ENCODE measurements at places on chromosomes 11 and 22.

- DNase-seq, result no peak
Observed at GRCh38 chr11:22169833-22170232, 23.1 kb upstream of the ANO5 start.

- no peak for DNase-seq
Observed at GRCh38 chr22:25139062-25139461, 60.6 kb upstream of the CRYBB3 start.

DNA sequence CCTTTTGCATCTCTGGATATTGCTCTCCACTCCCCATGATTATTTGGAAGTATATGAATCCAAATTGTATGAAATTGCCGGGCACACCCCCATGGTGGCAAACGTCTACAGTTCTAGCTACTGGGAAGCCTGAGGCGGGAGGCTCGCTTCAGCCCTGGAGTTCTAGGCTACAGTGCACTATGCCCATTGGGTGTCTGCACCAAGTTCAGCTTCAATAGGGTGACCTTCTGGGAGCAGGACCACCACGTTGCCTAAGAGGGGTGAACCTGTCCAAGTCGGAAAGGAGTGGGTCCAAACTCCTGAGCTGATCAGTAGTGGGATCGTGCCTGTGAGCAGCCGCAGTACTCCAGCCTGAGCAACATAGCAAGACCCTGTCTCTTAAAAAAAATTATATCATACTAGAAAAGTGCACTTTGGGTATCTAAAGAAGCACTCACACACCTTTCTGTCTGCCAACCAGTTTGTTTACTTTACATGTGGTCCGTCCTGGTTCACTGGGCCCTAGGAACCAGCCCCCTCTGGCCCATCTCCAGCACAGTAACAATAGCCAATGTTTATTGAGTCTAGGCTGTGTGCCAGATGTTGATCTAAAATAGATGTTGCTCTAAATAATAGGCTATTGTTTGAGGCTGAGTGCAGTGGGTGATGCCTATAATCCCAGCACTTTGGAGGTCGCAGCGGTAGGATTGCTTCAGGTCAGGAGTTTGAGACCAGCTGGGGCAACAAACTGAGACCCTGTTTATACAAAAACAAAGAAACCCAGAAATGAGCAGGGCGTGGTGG is 16.4 kb upstream of the KAT5 start:
- peak; percentile 99 for DNase-seq

- no peak for DNase-seq
Observed at GRCh38 chr11:70876685-70877084, 375.7 kb downstream of the SHANK2 start.

DNA sequence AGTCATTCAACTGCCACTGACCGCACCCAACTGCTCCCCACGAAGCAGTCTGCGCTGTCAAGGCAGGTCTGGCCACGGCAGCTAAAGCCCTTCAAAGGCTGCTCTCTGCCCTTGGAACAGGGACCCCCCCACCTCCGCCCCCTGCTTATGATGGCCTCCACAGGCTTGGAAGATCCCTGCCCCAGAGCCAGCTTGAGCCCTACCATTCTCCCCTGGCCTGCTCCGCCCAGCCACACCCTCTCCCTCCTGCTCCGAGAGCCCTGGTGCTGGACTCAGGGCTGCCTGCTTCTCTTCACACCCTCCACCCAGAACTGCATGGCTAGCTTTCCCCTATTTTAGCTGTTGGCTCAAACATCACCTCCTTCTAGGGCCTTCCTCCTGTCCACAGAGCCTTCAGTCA is 19.0 kb downstream of the ZMAT5 start:
- no peak for DNase-seq

DNA sequence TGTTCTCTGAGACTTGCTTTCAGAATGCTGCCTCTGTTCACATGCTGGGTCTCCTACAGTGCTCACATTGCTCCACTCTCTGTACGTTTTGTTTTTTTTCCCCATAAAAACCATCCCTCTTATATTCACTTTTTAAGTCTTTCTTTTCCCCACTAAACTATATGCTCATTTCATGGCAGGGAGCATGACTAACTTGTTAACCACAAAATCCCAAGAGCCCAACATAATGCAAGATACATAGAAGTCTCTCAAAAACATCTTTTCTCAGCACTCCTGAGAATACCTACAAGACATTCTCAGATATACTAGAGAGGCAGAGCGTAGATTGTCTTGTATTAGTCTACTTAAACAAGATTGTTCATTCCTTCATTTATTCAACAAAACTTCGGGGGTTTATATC is 73.3 kb downstream of the FAM76B start:
- no peak for DNase-seq

- no peak for DNase-seq
Observed at GRCh38 chr11:77106321-77106720, 3.7 kb downstream of the OMP start.

DNA sequence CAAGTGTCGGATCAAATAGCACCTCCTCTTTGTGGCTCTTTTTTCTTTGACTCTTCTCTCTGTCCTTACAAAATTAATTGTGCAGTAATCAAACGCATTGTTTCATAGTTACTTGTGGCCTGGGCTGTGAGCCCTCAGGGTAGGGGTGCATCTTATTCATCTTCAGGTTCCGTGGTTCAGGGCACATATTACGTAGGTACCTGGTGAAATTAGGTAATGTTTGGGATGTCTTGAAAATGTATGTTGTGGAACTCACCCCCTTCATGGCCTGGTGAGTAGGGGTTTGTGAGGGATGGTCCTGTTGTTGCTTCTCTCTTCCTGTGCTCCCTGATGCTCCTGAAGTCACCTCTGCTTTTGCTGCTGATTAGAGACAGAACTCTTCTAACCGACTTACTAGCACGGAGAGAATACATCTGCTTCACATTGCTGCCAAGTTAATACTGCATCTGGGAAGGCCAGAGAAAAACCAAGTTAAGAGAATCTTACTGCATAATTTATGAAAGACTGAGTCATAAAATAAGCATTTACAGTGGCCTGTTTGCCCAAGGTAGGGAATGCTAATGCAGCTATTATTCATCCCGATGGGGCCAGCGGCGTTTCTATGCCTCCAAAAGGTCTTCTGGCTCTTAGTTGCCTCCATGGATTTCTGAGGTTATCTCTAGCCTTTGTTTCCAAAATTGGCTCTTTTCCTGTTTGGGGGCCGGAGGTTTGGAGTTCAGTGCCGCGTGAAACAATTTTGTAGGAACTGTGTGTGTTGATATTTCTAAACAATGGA is 66.9 kb downstream of the TBC1D22A start:
- DNase-seq, result peak; percentile 12

GRCh38 chr11:83816572-83817187 is 530.5 kb upstream of the CCDC90B start:
- peak; percentile 39 for DNase-seq

- no peak for DNase-seq
Observed at GRCh38 chr11:111452817-111453552, 59.2 kb downstream of the BTG4 start.

DNA sequence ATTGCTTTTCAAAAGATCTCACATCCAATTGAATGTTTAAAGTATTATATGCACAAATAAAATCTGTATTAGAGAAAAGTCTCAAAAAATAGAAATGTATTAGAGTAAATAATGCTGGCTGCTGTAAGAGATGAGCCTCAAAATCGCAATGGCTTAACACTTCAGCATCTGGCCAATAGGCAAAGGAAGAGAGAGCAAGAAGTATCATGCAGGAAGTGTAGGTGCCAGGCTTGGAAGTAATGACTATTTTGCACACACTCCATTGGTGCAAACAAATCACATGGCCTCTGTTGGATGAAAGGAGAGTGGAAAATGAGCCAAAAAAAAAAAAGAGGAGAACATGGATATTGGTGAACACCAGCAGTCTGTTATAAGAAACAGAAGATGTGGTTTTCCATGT is 193.0 kb upstream of the E2F8 start:
- DNase-seq, result no peak

DNA sequence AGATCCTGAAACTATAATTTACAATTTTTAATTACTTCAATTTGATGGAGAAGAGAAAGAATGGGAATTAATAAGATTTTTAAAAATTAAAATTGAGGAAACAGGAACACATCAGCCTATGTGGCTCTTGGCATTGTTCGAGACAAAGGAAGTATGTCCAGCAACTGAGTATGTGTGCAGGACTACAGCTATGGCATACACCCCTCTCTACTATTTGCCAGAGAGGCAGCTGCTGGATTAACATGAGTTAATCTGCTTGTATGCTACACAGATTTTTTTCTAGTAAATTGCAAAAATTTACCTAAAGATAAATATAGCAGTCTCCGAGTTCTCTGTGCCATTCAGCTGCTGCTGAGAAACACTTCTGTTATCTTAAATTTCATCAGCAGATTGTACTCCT is 70.6 kb downstream of the PHF21A start:
- no peak for DNase-seq

DNA sequence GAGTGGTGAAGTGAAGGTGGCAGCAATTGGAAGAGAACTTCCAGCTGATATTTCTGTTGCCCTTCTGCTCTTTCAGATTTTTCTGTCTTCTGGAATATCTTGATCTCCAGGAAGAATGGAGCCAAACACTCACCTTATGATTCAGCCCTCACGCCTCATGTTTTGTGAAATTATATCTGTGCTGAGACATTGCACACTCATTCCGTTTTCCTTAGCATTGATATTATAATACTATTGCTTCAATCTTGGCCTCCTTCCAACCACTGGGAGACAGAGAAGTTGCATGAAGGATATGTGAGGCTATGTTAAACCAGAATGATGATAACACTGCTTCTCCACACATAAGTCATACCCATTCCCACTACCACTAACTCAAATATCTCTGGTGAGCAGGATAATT is 177.9 kb downstream of the ETS1 start:
- no peak for DNase-seq

DNA sequence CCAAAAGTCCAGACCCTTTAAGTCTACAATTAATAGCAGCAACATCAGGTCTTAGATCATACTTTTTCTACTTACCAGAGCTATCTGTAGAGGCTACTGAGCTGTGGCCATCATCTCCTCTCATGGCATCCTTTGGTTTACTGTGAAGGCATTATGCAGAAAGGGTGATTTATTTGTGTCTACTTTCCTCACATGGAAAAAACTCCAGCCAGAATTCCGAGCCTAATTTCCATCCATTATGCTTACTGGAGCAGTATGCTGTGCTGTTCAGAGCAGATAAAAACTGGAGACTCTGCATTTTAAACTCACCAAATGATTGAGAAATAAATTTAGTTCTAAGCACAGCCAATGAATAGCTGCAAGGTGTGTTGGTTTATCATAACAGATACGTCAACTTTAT is 581.8 kb downstream of the ETS1 start:
- no peak for DNase-seq

DNA sequence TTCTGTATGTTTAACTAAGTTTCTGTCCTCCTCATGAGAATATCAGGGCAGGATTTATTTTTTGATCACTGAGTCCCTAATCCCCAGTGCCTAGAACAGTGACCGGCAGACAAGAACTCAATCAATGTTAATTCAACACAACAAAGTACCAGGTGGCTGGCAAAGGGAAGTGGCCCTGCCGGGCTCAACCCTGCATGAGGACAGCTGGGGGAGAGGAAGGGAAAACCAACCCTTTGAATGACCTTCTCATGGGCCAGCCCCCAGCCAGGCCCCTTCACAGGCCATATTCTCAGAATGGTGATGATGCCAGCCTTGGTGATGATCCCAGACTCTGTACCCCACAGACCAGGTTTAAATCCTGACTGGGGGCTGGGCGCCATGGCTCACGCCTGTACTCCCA is 1.4 kb upstream of the MFNG start:
- no peak for DNase-seq

- no peak for DNase-seq
Observed at GRCh38 chr11:62020661-62021060, 53.2 kb upstream of the FTH1 start.

- no peak for DNase-seq
Observed at GRCh38 chr22:18968011-18968749, 32.1 kb upstream of the PRODH start.

- DNase-seq, result no peak
Observed at GRCh38 chr22:24235315-24235714, 9.6 kb downstream of the GGT5 start.

- DNase-seq, result no peak
Observed at GRCh38 chr11:45448561-45448960, 162.4 kb upstream of the SYT13 start.

DNA sequence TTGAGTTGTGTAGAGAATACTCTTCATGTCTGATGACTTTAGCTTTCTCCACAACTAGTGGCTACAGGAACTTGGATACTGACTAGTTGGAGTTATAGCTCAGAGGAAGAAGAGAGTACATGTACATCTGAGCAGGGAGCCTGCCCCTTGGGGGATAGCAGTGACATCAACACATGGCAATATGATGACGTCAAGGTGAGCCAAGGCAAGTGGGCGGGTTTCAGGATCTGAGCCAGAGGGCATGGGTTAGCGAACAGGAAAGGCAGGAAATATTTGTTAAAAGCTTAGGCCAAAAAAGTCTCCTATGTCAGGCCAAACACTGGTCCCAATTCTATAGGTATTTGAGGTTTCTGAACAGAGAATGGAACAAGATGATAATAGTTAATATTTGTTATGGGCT is 42.0 kb upstream of the HORMAD2 start:
- no peak for DNase-seq

GRCh38 chr22:39592081-39593065 is 21.8 kb downstream of the CACNA1I start:
- no peak for DNase-seq

DNA sequence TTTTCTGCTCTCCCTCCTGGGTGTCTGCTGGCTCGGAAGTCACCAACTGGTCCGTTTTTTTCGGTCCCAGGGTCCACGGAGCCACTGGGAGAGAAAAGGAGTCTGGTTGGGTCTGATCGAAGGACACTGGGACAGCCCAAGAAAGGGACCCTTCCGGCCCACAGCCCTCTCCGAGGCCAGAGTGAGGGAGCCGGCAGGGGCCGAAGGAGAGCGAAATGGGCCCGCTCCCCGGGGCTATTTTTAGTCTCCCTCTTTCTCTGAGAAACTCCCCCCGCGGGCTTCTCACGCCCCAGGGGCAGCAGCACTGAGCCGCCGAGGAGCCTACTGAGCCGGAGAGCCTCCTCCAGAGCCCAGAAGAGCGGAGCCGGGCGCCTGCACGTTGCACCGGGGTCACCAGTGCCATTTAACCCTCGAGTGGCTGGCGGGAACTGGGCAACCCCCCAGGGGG is 1.9 kb downstream of the ESAM start:
- no peak for DNase-seq

- no peak for DNase-seq
Observed at GRCh38 chr22:37263966-37264887, 18.1 kb upstream of the CYTH4 start.

DNA sequence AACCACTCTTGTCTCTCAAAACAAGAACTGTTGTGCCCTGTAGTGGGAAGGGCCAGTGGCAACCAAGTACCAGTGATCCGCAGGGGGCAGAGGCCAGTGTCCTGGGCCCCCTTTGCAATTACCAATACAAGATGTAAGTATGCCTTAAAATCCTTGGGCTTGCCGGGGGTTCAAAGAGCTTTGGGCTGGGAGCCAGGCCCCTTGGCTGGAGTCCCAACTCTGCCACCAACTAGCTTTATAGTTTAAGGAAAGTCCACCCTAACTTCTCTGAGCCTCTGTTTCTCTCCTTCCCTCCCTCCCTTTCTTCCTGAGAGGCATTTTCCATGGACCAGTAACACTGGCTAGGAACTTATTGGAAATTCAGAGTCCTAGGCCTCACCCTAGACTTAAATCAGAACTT is 15.5 kb downstream of the CLMP start:
- no peak for DNase-seq

- DNase-seq, result no peak
Observed at GRCh38 chr11:71481101-71481960, 28.3 kb downstream of the NADSYN1 start.

- no peak for DNase-seq
Observed at GRCh38 chr11:78748918-78749690, 174.4 kb upstream of the NARS2 start.

- DNase-seq, result no peak
Observed at GRCh38 chr11:117449111-117449693, 121.5 kb downstream of the CEP164 start.

- no peak for DNase-seq
Observed at GRCh38 chr11:117738246-117738957, 58.6 kb downstream of the DSCAML1 start.

Measured in COR-L47 (cell line).